ENCODE measurements at places on chromosomes 6 and 20.

GRCh38 chr6:116078945-116079344 lies 18.3 kb upstream of the FRK start:
- no peak for DNase-seq

DNA sequence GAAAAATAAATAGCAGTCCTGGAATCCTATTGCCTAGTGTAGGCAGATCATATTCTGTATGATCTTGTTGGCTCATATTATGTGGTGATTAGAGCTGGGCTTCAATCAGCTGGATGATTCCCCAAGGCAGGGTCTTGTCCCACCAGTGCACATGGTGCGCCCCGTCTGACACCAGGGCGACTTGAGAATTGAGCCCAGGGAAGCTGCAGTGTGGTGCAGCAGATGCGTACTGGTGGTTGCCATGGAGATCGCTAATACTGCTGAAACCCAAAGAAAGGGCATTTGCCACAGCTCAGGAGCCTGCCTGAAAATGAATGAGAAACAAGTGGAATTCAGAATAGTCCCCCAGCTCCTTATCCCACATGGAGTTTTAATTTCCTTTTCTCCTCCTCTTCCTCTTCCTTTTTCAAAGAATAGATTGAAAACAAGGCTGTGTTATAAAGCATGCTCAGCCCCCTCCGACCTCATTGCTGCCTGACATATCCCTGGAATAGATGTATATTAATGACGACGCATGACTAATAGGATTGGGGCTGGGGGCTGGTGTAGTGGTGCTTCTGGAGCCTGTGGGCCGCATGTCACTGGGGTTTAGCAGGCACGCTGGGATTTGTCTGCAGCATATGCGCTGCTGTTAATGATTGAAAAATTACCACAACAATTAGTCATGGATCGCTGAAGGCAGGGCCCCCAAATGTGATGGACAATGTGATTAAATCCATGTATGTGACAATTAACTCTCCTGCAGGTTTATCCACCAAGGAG lies 210.5 kb downstream of the FARS2 start:
- no peak for DNase-seq

GRCh38 chr6:31815025-31815838 lies at the start of the genes HSPA1A and HSPA1L:
TSS of gene HSPA1A (plus strand) at chr6:31815543. CDS start at chr6:31815757, 214 bp downstream.
TSS of gene HSPA1L (minus strand) at chr6:31815283. CDS start at chr6:31811972, 3,311 bp downstream.
- peak; percentile 98 for DNase-seq

DNA sequence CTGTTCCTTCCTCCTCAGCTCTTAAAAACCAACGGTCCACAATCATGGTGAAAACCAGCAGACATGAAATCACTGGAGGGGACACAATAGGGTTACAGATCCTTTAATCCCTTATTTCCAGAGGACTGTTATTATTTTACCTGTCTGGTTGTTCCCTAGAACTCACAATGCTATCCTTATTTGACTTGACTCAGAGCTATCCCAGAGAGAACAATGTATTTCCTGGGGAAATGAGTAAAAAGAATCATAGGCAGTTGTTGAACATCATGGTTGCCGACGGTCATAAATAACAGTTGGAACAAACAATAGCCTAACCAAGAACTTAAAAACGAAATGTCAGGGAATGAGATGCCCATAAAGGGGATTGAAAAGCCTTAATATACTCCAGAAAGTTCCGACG lies 9.3 kb downstream of the OR2H1 start:
- no peak for DNase-seq

- DNase-seq, result no peak
Measured at GRCh38 chr6:22636452-22636851, 67.1 kb downstream of the HDGFL1 start.

GRCh38 chr6:130717657-130718056 lies 109.5 kb upstream of the SMLR1 start:
- DNase-seq, result no peak

- DNase-seq, result peak; percentile 27
Measured at GRCh38 chr6:26327450-26328264, 37.3 kb upstream of the BTN3A2 start.

- no peak for DNase-seq
Measured at GRCh38 chr6:168941036-168941435, 312.6 kb downstream of the THBS2 start.

- peak; percentile 33 for DNase-seq
Measured at GRCh38 chr6:16836144-16836981, 75.1 kb upstream of the ATXN1 start.
